ENCODE measurements at places on chromosomes 5 and 9.

DNA sequence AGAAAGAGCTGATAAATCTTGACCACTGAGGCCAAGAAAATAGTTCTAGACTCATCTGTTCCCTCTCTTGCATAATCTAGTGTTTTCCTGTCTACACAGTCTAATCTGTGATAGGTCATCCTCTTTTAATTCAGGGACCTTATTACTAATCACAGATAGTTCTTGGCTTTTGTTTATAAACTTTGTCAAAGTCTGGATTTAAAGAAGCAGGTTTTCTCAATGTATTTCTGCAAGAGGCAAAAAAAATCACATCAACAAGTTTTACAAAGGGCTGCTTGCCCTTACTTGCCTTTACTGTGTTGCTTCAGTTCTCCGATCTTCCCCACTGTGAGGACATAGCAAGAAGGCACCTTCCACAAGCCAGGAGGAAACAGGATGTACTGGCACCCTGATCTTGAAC lies 43.9 kb upstream of the MTAP start:
- DNase-seq, result no peak

- no peak for DNase-seq
Observed at GRCh38 chr5:179886190-179886911, 21.3 kb downstream of the TBC1D9B start.

DNA sequence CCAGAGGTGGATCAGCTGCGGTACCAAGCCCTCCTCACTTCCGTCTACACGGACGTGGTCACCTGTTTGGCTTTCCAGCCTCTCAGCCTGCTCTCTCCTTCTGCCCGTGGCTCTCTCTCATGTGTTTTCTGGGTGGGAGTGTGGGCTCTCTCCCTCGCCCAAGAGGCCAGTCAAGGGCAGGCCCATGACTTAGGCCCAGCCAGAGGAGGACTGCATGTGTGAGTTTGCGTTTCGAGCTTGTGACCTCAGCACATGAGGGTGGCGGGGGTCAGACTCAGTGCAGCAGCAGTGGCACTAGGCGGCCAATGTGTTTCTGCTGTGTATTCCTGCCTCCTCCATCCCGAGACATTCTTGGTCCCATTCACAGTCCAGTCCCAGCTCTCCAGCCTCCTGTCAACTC lies 82.5 kb upstream of the SMIM23 start:
- no peak for DNase-seq

DNA sequence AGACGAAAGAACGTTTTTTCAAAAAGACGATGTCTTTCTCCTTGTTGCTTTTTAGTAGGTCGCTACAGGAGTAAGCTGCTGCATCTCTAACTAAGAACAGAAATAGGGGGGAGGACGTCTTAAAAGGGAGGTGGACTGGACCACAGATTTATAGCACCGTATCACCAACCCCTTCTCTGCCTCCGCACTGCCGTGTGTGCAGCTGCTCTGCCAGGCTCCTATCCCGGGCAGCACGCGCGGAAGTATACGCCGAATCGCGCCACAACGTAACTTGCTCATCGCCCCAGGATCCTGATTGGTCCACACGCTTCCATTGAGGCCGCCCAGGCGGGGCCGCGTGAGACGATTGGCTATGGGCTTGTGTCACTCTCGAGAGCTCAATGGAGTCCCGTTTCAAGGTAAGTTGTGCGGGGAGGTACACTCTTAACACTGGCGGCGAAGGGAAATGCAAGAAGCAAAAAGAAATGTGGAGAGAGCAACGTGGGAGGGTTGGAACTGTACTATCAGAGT lies at the start of gene ELAVL2:
TSS of gene ELAVL2 (minus strand) at position 121 of the 510 bp plus-strand sequence. CDS start 64,006 bp downstream, outside the sequence.
- no peak for DNase-seq

- no peak for DNase-seq
Observed at GRCh38 chr5:54611290-54611951, 93.9 kb downstream of the SNX18 start.

- DNase-seq, result no peak
Observed at GRCh38 chr5:153352685-153353219, 137.7 kb upstream of the GRIA1 start.

DNA sequence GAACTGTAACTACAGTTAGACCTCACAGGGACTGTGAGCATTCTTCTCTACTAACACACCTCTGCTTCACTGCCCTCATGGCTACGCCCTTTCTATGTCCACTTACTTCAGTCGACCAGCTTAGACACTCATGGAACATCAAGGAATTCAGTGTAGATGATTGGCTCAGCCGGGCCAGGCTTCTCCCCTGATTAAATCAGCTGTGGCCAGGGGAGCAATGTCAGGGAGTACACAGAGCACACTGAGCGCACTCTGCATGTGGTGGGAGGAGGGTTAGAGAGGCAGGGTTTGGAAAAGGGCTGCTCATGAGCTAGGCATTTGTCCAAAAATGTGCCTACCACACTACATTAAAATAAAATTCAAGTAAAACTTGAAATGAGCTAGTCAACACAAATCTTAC lies 400.5 kb downstream of the ARRDC3 start:
- no peak for DNase-seq

DNA sequence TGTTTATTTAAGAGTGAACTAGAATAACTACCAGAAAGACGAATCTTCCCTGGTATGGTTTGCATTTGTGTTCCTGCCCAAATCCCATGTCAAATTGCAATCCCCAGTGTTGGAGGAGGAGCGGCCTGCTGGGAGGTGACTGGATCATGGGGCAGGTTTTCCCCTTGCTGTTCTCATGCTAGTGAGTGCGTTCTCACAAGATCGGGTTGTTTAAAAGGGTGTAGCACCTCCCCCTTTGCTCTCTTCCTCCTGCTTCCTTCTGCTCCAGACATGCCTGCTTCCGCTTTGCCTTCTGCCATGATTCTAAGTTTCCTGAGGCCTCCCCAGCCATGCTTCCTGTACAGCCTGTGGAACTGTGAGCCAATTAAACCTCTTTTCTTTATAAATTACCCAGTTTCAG lies 210.3 kb upstream of the TBC1D2 start:
- no peak for DNase-seq

DNA sequence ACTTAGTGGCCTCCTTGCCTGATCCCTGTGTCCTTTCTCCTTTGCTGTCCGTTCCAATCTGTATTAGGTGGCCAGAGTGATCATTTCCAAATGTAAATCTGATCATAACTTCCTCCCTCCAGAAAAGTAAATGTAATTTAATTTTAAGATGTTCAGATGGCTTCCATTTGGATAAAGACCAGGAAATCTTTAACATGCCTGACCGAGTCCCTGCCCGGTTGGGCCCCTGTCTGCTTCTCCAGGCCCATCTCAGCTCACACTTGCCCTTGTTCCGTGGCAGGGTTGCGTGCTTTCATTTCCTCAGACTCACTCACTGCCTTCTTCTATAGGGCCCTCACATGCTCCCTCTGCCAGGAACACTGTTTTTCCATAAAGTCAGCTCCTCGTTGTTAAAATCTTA lies 7.6 kb downstream of the MAP3K1 start:
- DNase-seq, result no peak

DNA sequence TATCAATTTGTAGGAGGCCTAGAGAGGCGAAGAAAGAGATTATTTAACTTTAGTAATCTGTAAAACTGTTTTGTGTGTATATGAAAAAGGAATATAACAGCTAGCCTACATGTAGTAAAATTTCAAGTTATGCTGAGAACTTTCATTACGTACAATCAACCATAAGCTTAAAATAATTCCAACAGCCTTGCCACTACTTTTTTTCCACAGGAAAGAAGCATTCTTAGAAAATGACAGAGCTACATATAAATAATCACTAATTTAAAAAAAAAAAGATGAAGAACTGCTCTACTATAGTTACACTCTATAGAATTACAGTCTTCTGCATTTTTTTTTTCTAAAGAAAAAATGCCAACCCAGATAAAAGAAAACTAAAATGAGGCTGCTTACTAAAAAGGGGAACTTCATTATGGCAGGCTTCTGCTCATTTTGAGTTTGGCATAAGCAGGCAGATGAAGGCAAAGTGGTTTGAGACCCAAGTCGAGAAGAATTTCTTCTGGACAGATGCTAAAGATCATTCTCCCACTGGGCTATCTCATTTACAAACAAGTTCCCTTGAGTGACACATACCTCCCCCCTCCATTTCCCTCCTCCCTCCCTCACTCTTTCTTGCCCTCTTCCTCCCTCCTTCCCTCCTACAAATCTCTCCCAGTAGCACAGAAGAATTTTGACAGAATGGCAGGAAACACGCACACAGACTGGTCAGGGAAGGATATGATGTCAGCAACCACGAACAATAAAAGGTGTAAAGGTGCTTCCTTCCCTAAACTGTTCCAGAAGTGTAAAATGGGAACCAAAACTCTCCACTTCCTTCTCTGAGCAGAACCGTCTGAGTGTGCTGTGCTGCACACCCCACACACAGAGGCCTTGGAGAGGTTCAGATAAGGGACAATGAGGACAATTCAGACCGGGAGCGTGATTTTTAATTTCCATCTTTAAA lies 56.1 kb downstream of the MEF2C start:
- no peak for DNase-seq

DNA sequence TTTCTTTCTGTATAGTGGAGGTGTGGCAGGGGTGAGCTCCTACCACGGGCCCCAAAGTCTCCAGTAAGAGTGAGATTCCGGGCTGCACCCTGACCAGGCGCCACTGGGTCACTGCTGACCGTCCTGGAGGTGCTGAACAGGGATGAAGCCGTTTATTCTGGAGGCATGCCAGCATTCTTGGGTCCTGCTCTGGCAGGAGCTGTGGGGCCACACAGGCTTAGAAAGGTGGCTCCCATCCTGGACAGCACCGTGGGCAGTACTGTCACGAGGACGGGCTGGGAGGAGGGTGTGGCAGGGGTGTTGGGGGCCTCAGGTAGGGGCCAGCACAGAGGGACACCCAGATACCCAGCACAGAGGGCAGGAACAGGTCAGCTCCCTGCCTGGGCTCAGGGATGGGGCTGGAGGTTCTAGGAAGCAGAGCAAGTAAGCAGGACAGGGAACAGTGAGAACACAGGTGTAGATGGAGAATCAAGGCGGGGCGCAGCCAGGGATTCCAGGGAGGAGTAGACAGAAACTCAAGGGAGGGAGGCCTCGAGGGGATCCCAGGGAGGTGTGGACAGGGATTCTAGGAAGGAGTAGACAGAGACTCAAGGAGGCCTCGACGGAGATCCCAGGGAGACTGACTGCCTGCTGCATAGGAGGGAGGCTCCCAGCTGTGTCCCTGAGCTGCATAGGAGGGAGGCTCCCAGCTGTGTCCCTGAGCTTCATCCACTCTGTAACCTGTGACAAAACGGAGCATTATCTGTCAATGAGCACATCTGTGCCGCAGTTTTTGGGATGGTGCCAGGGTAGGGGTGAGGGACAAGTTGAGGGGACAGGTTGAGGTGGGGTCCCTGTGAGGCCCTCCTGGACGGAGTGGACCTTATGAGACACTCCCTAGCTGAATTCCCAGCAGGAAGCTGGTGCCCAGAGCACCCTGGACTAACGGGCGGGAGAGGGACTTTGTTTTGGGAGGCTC lies 1.1 kb upstream of the PLEKHG4B start:
- no peak for DNase-seq

DNA sequence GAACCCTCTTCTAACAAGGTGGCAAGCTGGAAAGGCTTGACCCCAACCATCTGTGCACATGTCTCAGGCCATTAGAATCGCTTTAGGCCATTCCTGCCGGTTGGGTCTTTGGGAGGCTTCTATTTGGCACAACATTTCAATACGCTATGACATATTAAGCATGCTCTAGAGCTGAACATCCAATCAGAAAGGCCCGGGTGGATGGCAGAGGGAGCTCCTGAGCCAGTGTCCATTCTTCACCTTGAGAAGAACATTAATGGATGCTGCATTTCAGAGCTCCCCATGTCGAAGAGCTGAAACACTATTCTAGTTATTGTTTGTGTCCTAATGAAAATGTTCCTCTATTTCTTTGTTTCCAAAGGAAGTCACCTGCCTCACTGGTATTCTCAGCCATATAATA lies 12.8 kb downstream of the SPATA9 start:
- DNase-seq, result no peak

DNA sequence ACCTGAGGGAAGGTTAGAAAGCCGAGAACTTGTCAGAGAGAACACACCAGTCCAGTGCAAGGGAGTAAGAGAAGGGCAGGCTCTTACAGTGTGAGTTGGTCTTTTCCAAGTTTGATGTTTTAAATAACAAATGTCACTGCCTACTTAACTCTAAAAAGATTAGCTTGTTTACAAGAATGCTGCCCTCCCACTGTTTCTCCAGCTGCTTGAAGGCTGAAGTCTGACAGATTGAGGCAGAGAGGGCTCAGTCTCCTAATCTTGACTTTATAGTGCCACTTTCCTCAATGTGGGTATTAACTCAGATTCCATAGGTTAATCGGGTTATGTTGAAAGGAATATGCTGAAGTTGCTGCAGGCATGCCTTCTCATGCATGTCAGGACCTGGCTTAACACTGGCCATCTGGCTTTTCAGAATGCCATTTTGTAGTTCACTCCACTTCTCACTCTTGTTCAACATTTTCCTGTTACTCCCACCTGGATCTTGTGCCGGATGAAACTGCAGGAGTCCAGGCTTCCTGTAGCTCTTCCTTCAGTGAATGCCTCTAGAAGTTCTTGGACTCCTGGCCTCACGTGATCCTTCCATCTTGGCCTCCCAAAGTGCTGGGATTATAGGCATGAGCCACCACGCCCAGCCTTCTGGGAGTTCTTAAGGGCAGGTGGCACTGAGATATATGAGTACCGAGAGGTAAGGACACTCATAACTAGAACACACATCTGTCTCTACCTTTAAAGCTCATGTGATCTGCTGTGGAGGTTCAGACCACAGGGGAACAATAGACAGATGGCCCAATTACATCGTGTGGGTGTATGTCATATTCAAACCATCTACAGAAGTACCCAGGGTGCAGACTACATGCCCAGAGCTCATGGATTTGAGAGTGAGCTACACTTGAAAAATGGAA lies 249.7 kb downstream of the ARHGAP26 start:
- DNase-seq, result peak; percentile 67

GRCh38 chr5:65481171-65481581 lies 544 bp downstream of the ADAMTS6 start:
- DNase-seq, result no peak

DNA sequence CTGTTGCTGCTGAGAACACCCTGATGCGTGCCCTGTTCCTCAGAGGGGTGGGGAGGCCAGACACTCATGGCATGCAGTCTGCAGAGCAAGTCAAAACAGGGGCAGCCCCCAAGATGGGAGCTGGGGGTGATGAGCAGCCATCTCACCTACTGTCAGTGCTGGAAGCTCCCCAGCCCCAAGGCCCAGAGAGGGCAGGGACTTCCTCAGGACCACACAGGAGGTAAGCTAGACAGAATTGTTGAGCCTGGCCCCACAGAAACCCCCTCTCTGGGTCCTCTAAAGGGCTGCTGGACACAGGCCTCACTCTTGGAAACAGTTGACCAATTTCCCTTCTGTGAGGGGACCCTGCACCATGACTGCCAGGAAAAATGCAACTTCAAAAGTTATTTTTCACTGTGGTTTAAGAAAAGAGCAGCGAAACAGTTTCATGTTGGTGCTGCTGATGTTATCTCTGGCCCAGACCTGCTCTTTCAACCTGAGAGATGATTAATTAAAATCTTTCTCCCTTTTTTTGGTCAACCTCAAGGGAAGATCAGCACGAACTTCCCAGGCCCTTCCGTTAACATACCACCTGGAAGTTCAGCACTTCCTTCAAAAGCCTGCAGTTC lies 9.6 kb downstream of the CSF2 start:
- no peak for DNase-seq

GRCh38 chr5:154865466-154866184 lies 7.2 kb downstream of the CNOT8 start:
- DNase-seq, result no peak

Data from GM18507 (cell line).